ENCODE measurements at places on chromosomes 4 and X. TPM values are rescaled to one million over a fixed set of nuclear protein-coding genes. Genes with fewer than 3 reads are reported as not detected.

- DNase-seq: no peak
Measured at GRCh38 chr4:89196745-89197144, 85.4 kb downstream of the TIGD2 start.

GRCh38 chr4:30721185-30722091, 1.3 kb downstream of the PCDH7 start:
- peak; percentile 26 for DNase-seq

Gene MAP3K15
- 5.3 TPM for polyA plus RNA-seq

GRCh38 chr4:166293556-166293955, 420.5 kb downstream of the TLL1 start:
- DNase-seq: no peak

Gene RAB9B
- polyA plus RNA-seq: 3.2 TPM

- no peak for DNase-seq
Measured at GRCh38 chrX:82087699-82088098, 885.8 kb downstream of the SH3BGRL start.

DNA sequence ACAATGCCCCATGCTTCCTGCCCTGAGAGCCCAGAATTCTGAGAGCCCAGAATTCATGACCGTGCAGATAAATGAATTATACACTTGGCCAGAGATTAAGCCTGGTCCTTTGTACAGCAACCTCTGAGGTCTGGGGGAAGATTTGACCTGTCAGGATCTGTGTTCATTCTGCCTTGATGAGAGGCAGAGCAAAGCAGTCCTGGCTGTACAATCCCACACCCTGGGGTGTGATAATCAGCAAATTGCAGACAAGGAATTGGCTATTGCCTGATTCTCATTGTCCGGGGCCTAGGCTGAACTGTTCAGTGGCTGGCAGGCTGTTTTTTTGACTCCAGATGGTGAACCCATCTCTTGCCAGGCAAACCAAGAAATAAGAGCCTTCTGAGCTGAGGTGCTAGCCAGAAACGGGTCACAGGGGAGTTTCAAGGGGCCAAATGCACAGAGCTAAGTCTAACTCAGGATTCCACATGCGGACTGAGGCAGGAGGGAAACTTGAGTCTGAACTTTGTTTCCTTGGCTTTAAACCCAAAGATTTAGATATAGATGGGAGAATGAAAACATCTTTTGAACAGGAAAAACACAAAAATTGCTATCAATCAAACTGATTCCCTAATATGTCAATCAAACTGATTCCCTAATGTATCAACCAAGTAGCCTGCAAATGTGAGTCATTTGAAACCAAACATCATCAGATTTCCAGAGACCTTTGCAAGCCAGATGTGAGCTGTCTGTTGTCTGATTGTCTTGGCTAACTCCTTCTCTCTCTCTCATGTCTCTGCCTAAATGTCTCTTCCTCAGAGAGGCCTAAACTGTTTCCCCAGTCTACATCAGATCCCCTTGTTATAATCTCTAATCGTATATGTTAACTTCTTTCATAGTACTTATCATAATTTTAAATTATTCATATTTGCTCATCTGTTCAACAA, 159.3 kb downstream of the ATG4A start:
- DNase-seq: no peak

DNA sequence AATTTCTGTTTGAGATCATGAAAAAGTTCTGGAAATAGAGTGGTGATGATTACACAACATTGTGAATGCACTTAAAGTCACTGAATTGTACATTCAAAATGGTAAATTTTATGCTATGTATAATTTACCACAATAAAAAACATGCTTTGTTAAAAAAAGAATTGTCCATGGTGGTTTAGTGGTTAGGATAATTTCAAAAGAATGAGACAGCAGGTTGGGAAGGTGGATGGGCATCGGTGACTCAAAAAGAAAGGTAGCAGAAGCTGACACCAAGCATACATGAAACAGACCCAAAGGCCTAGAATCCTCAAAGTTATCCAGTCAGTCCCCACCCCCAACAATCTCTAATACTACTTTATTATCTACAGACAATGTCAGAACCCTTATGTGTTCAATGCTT, 91.1 kb downstream of the MSN start:
- DNase-seq: no peak

DNA sequence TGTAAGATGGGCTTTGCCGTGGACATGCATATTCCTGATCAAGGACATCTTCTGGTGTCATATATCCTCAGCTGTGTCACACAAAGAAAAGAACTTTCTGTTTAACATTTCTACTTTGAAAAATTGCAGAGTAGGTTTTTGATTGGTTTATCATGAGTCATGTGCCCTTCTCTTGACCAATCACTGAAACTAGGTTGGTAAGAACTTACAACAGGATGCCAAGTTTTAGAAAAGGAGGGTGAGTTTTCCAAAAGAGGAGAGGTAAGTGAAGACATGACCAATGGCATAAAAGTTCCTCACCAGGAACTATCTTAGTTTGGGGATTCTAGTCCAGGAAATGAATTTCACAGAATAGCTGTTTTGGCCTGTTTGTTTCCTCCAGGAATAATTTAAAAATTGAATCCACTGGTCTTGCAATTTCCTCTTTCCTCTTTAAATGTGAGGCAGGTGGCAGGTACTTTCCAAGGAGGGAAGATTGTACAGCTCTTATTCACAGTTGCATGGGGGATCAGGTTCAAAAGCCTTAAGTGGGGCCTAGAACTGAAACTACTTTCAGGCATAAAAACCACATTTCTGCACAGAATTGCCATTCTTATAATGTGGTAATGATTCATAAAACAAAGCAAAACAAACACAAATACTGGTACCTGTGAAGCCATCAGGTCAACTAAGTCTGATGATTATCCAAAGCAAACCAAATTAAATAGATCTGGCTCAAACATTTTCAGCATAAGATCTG, 1114.5 kb upstream of the LCORL start:
- DNase-seq: no peak

GRCh38 chrX:64377753-64378152, 17.5 kb downstream of the MTMR8 start:
- no peak for DNase-seq

Gene NAP1L5
- 16.2 TPM for polyA plus RNA-seq

GRCh38 chr4:36326476-36327029, 45.1 kb downstream of the DTHD1 start:
- DNase-seq: no peak

- DNase-seq: no peak
Measured at GRCh38 chr4:1763550-1764080, 29.5 kb upstream of the FGFR3 start.

Gene PCDH7
- 21.1 TPM for polyA plus RNA-seq

DNA sequence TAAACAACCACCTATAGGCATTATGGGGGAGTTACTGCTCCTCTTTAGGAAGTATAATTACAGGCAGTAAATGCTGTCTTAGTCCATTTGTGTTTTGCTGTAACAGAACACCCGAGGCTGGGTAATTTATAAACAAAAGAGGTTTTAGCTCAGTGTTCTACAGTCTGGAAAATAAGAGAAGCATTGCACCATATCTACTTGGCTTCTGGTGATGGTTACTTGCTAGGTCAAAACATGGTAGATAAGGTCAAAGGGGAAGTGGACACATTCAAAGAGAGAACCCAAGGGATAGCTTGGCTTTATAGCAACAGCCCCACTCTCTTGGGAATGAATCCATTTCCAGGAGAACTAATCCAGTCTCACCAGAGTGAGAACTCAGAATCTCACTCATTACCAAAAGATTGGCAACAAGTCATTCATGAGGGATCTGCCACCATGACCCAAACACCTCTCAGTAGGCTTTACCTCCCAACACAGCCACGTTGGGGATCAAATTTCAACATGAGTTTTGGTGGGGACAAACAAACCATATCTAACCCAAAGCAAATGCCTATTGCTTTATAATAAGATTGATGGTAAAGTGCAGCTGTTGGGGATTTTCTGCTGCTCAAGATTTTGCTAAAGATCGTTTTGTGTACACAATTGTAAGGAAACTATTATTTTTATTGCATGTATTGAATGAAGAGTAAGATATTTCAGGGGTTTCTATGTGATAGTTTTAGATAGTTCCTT, 32.6 kb downstream of the STAG2 start:
- DNase-seq: no peak

DNA sequence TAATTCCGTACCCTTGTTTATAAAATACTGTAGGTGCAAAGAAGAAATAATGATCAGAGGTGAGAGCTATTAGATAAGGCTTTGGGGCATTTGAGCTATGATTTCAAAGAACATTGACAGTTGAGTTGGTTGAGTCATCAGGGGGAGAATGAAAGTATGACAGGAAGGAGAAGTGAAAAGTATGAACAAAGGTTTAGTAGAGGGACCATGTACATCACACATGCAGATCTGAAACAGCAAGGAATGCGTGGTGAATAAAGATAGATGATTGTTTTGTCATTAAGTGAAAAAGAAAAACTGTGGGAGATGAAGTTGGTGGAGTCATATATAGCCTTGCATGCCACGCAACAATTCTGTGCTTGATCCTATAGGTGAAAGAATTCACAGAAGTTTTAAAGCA, 163.1 kb downstream of the ARAP2 start:
- DNase-seq: no peak

DNA sequence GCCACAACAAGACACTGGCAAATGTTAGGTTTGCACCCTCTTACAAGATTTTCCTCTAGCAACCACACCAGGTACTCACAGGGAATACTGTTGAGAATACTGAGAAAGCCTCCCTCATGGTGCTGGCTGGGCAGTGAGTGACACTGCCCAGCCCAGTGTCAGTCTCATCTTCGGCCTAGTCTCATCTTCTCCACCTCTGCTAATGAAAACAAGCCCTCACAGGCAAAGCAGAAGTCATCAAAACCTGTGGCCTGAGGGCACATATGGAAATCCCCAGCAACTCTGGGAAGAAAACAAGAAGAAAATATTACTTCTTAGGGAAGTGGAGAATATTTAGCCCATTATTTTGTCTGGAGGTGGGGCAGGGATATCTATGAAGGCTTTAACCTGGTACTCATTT, 7.9 kb upstream of the ADAM29 start:
- DNase-seq: no peak

Gene MTNR1A
- 1.4 TPM for polyA plus RNA-seq

GRCh38 chr4:186008057-186008456, 60.9 kb upstream of the TLR3 start:
- no peak for DNase-seq

Gene CXCL11
- polyA plus RNA-seq: 0.45 TPM

DNA sequence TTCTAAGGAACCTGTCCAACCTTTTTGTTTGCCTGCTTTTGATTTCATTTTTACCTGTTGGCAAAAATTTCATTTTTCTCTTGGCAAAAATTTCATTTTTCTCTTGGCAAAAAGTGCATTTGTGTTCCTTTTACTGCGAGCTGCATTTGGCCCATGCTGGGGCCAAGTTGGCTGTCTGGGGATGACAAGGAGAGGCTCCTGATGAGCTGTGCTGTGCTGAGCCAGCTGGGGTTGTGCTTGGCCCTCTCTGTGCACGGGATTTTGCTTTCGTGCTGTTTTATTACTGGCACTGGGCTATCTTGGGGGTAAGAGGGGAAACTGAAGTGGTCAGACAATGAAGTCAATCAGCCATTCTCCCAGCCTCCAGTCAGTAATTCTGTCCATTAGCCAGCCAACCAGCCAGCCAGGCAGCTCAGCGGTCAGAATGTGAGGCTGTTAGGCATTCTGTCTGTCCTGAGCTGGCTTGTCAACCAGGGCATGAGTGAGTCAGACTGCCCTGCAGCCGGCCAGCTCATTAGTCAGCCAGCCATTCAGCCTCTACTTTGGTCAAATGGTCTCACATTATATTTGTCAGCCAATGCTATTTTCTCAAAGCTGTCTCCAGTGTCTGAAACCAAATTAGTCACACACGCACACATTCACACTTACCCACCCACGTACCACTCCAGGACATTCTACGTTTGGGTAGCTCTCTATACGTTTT, 56.9 kb upstream of the PRPS1 start:
- DNase-seq: no peak

- DNase-seq: no peak
Measured at GRCh38 chr4:149605601-149606378, 209.9 kb downstream of the IQCM start.

Gene AMER1
- polyA plus RNA-seq: 7.2 TPM

DNA sequence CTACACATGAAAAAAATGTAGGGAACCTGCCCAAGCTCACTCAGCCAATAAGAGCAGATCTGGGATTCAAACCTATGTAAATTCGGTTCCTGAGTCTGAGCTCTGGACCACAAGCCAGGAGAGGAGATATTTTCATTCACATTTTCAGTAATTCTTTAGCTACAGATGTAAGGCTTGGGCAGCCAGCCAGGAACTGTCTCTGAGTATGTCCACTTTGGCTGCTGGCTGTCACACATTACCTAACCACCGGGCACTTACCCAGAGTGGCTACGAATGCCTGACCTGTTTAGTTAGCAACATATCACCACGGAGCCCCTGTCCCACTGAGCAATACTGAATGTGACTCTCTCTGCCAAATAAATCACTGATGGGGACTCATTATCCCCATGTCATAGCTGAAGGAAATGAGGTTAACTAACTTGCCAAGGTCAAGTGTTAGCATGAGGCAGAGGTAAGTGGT, 15.3 kb downstream of the USP46 start:
- DNase-seq: no peak

- DNase-seq: no peak
Measured at GRCh38 chrX:153776120-153776599, 4.7 kb upstream of the SRPK3 start.

- DNase-seq: no peak
Measured at GRCh38 chrX:103941201-103941975, 21.0 kb upstream of the TMSB15B start.

Gene HSD17B13
- 0.27 TPM for polyA plus RNA-seq

Gene TMEM128
- 50.4 TPM for polyA plus RNA-seq

DNA sequence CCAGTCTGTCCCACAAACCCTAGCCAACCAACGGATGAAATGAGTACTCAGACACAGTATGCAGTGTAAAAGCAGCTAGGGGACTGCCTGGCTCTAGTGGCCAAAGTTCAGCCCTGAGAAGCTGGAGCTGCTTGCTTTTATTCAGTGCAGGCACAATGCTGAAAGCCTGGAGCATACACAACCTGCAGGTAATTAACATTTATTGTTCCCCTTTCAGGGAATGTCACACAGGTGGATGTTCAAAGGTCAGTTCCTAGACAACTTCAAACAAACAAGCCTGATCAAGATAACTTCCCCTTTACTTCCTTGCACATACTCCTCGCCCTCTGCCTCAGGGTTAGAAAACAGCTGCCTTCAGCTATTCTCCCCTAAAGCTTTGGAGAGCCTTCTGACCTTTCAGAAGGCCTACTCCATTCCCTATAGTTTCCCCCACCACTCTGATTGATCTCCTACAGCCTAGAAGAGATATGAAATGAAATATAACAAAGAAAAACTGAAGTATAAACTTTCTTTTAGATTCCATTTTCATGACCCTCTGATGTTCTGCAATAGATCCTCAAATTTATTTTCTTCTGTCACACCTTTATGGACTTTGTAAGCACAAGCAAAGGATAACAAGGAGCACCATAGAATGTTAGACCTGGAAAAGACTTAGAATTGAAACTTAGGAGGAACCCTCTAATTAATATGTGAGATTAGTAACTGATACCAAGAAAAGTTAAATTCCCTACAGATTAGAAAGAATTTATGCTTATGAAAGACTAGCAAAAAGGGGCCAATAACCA, 6.8 kb upstream of the DCAF8L1 start:
- no peak for DNase-seq

- DNase-seq: peak; percentile 1
Measured at GRCh38 chr4:67122029-67122428, 423.3 kb downstream of the CENPC start.

Gene ARHGAP6
- polyA plus RNA-seq: 15.4 TPM

GRCh38 chrX:49760290-49760890, 64.6 kb upstream of the PAGE1 start:
- no peak for DNase-seq
